ENCODE measurements at places on chromosomes 7 and 10.

GRCh38 chr10:131954356-131954965 is 27.3 kb downstream of the BNIP3 start:
- DNase-seq: no peak

- DNase-seq: no peak
Measured at GRCh38 chr10:60310740-60311139, 78.9 kb downstream of the ANK3 start.

- DNase-seq: no peak
Measured at GRCh38 chr10:98035599-98035998, 5.2 kb upstream of the CRTAC1 start.

DNA sequence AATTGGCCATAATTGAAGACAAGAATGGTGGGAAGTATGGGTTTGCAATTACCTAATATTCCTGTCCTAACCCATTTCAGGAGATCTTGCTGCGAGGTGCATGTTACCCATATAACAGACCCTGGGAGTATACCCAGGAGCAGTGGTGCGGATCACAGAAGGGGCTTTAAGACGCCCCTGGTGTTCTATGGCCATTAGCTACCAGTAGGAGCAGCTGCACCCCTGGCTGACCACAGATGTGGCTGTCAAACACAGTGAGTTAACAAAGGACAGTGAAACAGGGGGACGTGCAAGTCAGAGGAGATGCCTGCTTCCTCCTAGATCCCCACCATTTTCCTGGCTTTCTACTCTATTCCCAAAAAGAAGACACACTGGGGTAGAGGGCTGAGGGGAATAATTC is 25.2 kb downstream of the AOC1 start:
- no peak for DNase-seq

- DNase-seq: no peak
Measured at GRCh38 chr7:26688936-26689506, 175.4 kb downstream of the SKAP2 start.

GRCh38 chr7:142812437-142813215 is 41.9 kb downstream of the PRSS2 start:
- no peak for DNase-seq

GRCh38 chr7:19109000-19109946 is 8.2 kb downstream of the TWIST1 start:
- DNase-seq: no peak

Data from mammary epithelial cell (primary cell).